Stimulated activated CD4-positive, alpha-beta T cell treated with anti-CD3 and anti-CD28 coated beads, Interleukin-4, amount 100 ng/mL, for 48 hours (primary cell): ENCODE measurements at places on chromosomes 2 and 18.
A peak's percentile ranks its signal among the peaks of the same experiment; 100 is the strongest.

- no peak for DNase-seq
Measured at GRCh38 chr18:48828691-48829442, 121.9 kb downstream of the SMAD7 start.

DNA sequence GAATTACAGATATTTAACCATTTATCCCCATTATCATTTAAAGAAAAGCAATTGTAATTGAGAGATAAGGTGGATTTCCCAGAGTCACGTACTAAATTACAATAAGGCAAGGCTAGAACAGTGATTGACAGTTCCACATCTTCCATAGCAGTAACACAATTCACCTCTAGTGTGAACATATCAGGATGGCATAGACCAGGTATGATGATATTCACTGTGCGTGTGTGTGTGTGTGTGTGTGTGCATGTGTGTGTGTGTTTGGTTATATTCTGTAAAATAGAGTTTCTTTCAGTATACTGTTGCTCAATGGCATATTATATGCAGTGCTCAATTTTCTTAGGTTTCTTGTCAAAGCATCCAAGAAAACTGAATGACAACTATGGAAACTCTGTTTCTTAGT lies 1.7 kb downstream of the SCN2A start:
- no peak for DNase-seq

DNA sequence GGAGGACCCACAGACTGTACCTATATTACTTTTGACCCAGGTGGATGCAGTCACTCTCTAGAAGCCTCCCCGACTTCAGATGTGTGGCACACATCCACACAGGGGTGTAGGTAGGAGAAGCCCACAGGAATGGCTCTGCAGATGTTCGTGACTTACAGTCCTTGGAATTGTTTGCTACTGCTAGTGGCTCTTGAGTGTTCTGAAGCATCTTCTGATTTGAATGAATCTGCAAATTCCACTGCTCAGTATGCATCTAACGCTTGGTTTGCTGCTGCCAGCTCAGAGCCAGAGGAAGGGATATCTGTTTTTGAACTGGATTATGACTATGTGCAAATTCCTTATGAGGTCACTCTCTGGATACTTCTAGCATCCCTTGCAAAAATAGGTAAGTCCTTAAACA lies 605 bp downstream of the SLC9A4 start:
- DNase-seq: no peak

- DNase-seq: no peak
Measured at GRCh38 chr18:74331404-74331803, 15.8 kb downstream of the C18orf63 start.

GRCh38 chr2:47041063-47041462 lies 114.0 kb downstream of the STPG4 start:
- no peak for DNase-seq

- no peak for DNase-seq
Measured at GRCh38 chr2:17915811-17916518, 37.5 kb downstream of the KCNS3 start.

DNA sequence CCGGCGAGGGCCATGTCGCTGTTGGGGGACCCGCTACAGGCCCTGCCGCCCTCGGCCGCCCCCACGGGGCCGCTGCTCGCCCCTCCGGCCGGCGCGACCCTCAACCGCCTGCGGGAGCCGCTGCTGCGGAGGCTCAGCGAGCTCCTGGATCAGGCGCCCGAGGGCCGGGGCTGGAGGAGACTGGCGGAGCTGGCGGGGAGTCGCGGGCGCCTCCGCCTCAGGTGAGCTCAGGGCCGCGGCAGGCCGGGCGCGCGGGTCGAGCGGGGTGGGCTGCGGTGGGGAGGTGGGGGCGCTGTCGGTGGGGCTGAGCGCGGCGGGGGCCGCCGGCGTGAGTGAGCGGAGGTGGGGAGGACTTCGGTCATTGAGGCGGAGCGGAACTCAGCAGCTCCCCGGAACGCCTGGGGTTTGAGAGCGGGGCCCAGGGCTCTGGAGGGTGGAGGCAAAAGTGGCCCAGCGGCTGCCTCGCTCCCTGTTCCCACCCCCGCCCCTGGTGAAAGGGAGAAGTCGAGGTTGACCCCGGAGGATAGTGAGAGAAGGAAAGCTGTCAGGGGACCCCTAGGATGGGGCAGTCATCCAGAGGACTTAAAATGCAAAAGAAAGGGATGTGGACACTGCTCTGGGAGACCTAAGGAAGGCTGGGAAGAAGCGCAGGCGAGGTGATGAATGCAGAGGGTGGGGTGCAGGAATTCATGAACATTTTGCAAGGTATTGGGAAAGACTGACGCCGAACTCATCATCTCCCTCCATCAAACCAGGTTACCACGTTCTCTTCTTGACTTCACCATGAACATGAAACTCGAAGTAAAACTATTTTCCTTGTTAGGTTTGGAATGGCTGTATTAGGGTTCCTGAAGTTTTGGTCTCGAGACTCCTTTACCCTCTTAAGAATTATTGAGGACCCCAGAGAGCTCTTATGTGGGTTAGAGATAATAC lies 633 bp downstream of the MALT1 start:
- peak; percentile 37 for DNase-seq

- no peak for DNase-seq
Measured at GRCh38 chr18:76462326-76462694, 32.7 kb downstream of the ZNF516 start.

DNA sequence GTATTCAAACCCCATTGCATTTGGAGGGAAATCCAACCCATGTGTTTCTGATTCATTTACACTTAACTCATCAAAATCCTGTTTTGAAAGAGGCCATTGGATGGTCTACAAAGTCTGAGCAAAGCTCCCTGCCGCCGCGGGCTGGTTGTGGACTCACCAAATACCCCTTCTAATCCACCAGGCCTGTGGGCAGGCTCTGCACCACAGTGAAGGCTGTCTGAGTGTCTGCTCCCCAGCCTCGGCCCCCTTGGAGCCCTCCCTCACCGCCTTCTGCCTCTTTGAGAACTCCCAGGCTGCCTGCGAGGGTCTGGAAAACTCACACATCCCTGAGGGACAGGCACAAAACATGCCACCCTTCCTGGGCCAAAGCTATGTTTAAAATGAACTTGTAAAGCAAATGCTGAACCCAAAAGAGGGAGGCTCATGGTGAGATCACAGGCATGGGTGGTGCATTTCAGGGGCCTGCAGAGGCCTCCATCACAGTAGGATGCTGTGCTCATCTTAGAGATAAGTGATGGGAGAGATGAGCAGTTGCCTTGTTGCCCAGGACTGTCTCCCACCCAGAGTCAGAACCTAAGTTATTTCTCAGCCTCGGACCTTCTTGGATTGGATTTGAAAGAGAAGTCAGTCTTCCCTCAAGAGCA lies 225.0 kb downstream of the CYP26B1 start:
- no peak for DNase-seq

DNA sequence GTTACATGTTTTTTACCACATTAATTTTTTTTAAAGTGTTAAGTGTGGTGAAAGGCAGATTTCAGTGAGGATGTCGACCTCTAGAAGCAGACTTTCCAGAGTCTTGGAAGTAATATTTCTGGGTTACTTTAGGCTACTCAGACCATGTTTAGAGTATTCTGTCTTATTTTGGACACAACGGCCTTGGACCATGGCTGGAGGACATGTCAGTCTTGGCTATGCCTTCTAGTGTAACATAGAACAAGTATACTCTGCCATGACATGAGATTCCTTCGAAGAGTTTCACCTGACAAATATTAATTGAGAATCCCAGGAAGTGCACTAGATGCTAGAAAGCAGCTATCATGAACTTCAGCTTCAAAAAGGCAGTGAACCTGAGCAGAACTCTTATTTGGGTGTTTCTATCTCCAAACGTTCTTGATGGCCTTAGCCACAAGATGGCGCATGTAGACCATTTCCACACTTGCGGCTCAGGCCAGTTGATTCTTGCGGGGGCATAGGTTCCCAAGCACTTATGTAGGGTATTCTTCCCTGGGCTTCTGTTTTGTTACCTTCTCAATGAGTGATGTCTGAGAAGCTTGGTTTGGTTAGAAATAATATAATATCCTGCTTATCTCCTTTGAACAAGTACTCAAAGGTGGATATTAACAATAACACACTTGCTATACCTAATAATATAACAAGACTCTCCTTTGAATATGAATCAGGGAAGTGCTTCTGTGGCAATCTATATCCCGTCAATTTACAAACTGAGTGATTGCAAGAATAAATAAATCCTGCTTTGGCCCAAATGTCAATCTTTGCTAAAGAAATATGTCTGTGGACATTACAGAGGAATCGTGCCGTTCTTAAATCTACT lies 62.0 kb downstream of the CACNB4 start:
- peak; percentile 25 for DNase-seq

DNA sequence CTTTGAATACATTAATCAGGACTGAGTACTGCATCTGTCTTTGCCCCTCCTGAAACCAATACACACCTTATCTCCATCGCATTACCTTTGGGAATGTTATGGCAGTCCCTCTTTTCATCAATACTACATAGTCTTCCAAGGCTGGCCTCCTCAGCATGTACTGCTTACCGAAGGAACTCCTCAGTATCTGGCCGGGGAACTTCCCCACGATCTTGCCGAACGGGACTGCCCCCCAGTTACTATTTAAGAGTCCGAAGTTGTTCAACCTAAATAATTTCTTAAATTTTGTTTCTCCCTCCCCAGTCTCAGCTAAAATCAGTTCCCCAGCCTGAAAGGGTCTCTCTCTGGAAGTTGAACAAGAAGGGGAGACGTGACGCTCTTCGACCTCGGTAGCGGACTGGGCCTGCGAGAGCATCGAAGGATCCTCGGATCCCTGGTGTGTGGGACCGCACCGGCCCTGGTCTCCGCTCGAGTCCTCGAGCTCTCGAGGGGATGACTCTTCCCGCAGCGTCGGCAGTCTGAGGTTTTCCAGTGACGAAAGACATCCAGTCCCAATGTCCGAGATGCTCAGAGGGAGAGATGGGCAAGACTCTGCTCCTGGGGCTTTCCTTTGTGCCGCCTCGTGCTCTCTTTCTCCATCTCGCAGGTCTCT lies 489 bp downstream of the TRMT61B start:
- DNase-seq: peak; percentile 8

DNA sequence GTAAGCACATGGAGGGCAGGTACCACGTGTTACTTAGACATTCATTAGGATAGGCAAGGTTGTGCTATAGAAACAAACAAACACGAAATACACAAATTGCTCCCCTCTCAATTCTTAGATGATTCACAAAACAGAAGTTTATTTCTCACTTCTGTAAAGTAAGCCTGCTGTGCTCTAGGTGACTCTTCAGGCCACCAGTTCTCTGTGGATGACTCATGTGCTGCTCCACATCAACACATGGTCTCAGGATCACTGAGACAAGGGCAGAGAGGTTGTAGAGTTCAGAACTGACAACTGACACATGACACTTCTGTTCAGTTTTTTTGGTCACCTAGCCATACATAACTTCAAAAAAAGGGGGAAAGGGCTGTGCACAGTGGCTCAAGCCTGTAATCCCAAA lies 70.6 kb downstream of the DAW1 start:
- DNase-seq: no peak

DNA sequence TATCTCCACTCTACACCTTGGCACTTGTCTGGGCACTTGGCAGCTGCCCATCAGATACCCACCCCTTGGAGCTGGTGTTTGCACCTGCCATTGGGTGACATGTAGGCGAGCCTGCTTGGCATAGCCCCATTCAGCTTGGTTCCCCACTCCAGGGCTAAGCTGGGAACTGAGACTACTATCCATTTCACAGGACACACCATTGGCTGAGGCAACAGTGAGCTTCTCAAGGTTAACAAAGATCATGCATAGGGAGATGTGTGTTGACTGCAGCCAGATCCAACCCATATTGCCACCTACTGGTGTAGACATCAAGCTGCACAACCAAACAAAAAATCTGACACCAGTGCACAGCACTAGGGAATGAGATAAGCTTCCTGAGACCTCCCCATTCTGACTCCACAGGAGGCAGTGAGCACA lies 1389.8 kb upstream of the TMEFF2 start:
- DNase-seq: no peak

DNA sequence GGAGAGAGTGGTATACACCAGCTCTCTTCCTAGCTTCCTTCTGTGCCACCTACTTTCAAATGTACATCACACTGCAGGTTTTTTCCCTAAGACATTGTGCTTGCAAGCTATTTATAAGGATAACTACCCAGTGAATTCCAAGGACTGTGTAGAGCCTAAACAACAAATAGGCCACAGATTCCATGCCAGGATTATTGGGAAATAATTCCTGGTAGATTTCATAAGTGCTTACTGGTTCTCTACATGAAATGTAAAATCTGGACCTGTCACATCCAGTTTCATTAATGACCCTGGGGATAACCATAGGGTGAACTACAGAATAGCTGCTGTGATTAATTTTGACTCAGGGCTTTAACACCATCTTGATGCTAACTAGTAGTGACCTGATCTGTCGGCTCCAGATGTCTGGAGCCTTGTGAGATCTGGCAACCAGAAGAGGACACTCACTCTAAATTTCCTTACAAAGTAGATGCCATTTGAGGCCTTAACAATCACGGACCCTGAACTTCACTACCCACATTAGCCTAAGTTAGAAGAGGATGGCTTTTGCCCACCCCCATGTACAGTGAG lies 34.3 kb upstream of the LGALSL start:
- no peak for DNase-seq

- DNase-seq: no peak
Measured at GRCh38 chr2:239189711-239190131, 211.1 kb downstream of the HDAC4 start.

GRCh38 chr2:169106563-169107545 lies 37.5 kb downstream of the DHRS9 start:
- no peak for DNase-seq

DNA sequence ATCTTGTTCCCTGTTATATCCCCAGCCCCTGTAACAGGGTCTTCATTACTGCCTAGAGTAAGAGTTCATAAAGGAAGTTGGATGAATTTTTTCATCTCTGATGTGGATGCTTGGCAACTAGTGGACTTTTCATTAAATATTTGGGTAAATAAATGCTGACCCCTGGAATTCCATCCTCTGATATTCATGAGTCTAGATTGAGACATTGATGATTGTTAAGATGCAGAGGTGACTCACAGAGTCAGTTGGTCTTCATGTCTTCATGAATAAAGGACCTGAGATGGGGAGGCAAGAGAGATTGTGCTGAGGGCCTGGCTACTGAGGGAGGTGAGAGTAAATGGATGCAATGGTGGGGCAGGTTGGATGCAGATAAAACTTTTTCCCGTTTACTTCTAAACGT lies 132.7 kb upstream of the NT5C1B start:
- no peak for DNase-seq

DNA sequence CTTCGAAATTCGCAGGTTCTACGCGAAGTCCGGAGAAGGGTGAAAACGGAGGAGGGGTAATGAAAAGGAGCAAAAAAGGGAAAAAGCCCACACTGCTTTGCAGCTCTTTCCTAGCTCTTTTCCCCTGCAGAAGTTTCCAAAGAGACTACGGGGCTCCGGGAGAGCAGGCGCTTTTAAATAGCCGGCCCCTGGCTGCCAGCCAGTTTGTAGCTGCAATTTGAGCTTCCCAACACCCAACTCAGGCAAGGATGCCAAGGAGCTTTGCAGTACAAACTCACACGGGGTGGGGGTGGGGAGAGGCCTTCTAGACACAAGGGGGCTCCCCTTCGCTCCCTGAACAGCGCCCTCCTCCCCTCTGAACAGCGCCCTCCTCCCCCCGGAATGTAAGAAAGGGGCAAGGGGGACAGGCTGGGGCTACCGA lies at the start of gene IGFBP5:
TSS of gene IGFBP5 (minus strand) at position 149 of the 421 bp plus-strand sequence. CDS start 774 bp downstream, outside the sequence.
- no peak for DNase-seq

- no peak for DNase-seq
Measured at GRCh38 chr2:240650254-240650965, 25.1 kb downstream of the GPR35 start.

GRCh38 chr2:108536911-108537310 lies 2.6 kb downstream of the LIMS1 start:
- no peak for DNase-seq

- DNase-seq: no peak
Measured at GRCh38 chr2:38613849-38614213, 11.1 kb upstream of the HNRNPLL start.

GRCh38 chr2:46970334-46971288 lies 55.0 kb upstream of the MCFD2 start:
- no peak for DNase-seq
